ENCODE measurements at places on chromosomes 7 and 10. TPM values are rescaled to one million over a fixed set of nuclear protein-coding genes. Genes with fewer than 3 reads are reported as not detected.

TACC2 gene
- 15.4 TPM for polyA plus RNA-seq

GRCh38 chr10:55203319-55203718 lies 402.3 kb upstream of the PCDH15 start:
- DNase-seq: no peak

- DNase-seq: no peak
Observed at GRCh38 chr7:109003742-109004141, 434.1 kb downstream of the DNAJB9 start.

- no peak for DNase-seq
Observed at GRCh38 chr10:28442403-28442802, 90.5 kb upstream of the WAC start.

COMMD3 gene
- 30.8 TPM for polyA plus RNA-seq

GRCh38 chr7:132492823-132493445 lies 83.3 kb downstream of the PLXNA4 start:
- DNase-seq: no peak

DNA sequence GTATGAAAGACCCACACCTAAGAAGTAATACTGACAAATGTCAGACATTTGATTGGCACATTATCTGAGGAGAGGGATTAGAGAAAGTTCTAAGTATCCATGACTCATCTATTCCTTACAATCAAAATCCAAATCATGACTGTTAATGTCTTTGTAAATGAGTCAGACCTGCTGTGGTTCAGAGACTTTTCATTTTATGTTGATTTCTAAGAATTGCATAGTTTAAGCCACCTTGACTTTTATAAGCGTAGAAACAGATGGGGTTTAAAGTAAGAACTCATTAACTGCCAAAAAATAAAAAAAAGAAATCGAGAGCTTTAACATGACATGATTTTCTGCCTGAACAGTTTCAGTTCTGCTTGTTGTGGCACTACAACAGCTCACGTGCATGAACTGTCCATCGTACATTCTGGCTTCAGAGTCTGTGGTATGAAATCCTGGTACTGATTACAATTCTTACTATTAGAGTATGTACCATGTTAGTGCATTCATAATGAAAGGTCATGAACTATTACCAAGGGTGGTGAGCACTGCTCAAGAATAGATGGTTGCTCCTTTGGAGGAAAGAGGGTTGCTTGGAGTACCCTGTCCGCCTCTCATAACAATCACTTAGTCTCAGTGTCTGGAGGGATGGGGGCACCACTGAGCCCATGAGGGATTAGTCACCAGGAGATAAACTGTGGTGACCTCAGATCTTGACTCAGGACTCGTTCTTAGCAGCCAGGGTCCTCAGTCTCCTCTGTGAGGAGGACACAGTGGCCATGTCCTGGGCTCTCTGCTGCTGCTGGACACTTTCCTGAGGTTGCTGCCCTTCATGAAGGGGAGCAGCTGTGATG lies 42.2 kb downstream of the ACSM6 start:
- peak; percentile 81 for DNase-seq

DNA sequence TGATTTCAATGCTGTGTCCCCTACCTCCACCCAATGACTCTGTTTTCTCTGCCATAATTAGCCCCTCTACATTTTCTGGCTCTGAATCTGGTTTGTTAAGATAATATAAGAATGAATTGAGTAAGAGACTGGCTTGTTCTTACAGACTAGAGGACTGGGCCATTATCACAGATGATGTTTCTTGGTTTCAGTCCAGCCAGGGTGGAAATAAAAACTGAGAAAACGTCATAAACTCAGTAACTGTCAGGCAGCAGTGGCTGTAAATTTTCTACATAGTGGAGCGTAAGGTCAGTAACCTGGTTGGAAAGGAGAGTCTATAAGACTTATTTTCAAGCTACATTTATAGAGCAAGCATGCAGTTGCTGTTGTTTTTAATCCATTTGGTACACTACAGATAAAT lies 485.4 kb downstream of the HTR7 start:
- no peak for DNase-seq

RBM20 gene
- polyA plus RNA-seq: 0.15 TPM

OR2A1 gene
- not detected for polyA plus RNA-seq

DNA sequence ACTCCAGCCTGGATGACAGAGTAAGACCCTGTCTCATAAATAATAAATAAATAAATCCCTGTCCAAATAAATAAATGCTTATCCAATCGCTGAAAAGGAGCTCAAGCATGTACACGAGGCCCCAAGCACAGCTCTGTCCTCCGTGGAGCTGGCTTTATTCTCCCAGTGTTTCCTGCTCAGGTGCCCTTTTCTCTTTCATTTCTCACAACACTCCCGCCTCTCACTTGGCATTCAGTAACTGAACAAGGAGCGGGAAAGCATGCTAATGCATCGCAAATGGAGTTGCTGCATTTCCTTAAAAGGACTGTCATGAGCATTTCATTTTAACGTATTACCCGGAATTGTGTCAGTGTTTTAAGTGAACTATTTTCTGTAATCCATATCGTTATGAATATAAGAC lies 210.9 kb upstream of the C7orf33 start:
- no peak for DNase-seq

Measured in IMR-90 (cell line).